ENCODE measurements at places on chromosomes 11 and 22.

DNA sequence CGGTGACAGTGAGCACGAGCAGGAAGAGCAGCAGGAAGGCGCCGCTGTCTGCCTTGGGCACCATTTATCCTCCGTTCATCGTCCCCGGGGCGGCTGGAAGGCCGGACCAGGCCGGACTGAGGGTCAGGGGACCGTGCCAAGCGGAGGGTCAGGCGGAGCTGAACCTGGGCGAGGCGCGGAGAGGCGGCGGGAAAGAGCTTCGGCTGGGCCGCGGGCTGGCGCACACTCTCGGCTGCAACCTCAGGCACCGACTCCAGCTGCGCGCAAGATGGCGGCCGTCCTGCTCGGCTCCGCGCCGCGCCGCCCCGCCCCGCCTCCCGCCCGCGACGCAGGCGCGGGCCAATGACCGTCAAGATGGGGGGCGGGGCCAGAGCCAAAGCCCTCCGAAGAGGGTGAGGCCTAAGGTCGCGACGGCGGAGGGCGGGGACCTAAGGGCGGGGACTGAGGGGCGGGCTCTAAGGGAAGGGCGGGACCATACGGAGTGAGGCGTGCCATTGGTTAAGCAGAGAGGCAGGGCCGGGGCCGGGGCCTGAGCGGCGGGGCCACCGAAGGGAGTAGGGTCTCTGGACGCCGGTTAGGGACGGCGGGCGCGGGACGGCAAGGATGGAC is at the start of gene DGCR2:
Gene DGCR2 (minus strand): TSS at position 270 of the 609 bp plus-strand sequence. CDS start 206 bp downstream, at position 64.
- peak; percentile 96 for DNase-seq

- no peak for DNase-seq
Measured at GRCh38 chr11:7256943-7257342, 5.2 kb downstream of the SYT9 start.

- no peak for DNase-seq
Measured at GRCh38 chr11:97833412-97833811, 1187.3 kb upstream of the CNTN5 start.

DNA sequence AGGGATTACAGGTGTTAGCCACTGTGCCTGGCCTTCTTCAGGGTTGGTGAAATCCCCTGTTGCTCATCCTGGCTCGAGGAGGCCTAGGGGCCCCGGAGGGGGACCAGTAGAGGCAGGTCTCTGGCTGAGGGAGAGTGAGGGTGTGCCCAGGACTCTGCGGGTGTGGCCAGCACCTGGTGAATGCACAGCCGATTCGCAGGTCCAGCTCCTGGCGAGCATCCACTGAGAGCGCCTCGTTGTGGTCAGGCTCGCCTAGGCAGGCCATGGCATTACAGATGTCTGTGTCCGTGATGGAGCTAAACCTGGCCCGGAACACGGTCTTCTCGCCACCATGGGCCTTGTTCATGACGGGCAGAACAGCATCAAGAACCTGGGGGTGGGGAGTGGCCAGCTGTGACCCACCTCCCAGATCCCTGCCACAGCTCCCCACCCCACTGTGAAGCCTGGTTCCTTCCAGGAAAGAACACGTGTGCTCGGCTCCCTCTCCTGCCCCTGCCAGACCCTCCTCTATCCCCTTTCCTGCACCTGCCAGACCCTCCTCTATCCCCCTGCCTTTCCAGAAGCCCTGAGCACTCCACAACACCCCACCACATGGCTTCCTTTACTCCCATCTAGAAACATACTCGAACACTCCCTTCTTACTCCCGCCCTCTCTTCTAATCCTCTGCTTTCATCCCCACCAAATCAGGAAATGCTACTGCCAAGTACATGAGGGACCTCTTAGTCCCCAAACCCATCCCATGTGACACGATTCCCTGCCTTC is 12.4 kb downstream of the TOP3B start:
- DNase-seq, result no peak

GRCh38 chr11:11636671-11637070 is 14.9 kb upstream of the GALNT18 start:
- DNase-seq, result no peak

- peak; percentile 80 for DNase-seq
Measured at GRCh38 chr11:35170503-35170902, 31.5 kb downstream of the CD44 start.
